ENCODE measurements at places on chromosomes 1 and 21. TPM values are rescaled to one million over a fixed set of nuclear protein-coding genes. Genes with fewer than 3 reads are reported as not detected.

Gene LRIG2
- total RNA-seq = 13.7 TPM

Gene MSH4
- 0.16 TPM for total RNA-seq

Gene FHL3
- total RNA-seq = 144 TPM

Gene CEPT1
- 45.7 TPM for total RNA-seq

Gene ARV1
- total RNA-seq = 63.5 TPM

Gene ADCY10
- total RNA-seq = 0.20 TPM

Gene SMPDL3B
- total RNA-seq = 0.74 TPM

GRCh38 chr1:243470502-243470901 is 214.7 kb downstream of the SDCCAG8 start:
- no peaks in the 10 kb centered on the region for H3K27me3 ChIP-seq
- no peaks in the 10 kb centered on the region for H3K36me3 ChIP-seq
- H3K27ac ChIP-seq = no peak overlapping the region
- no peak for DNase-seq

- no peak overlapping the region for H3K27ac ChIP-seq
- no peaks in the 10 kb centered on the region for H3K36me3 ChIP-seq
- peaks cover 5% of the 10 kb centered on the region for H3K27me3 ChIP-seq
- no peak for DNase-seq
- H3K4me1 ChIP-seq = no peaks in the 10 kb centered on the region
These were observed 42.4 kb downstream of the PATJ start for GRCh38 chr1:61784726-61785125.

DNA sequence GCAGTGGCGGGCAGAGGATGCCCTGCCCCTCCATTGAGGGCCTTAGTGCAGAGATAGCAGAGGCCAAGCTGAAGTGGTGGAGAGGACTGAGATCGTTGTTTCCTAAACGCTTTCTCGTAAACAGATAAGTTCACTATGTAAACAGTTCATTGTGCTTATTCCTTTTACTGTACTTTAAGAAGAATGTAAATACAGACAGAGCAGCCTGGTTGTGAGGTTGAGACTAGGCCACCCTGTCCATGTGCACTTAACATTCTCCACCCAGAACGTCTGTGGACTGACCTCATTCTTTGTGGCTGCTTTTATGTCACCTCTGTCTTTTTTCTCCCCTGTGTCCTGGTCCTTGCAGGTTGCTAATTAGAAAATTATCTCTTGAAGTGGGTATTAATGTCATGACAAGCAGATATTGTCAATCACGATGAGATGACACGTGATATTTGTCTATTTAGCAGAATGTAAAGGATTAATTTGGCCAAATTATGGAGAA is 8.5 kb downstream of the CENPS start:
- H3K36me3 ChIP-seq = no peaks in the 10 kb centered on the region
- no peaks in the 10 kb centered on the region for H3K27me3 ChIP-seq
- DNase-seq = no peak
- H3K4me1 ChIP-seq = no peaks in the 10 kb centered on the region
- H3K4me3 ChIP-seq = no peak overlapping the region
- H3K27ac ChIP-seq = no peak overlapping the region

GRCh38 chr1:68904477-68904876 is 407.6 kb upstream of the DEPDC1 start:
- no peak overlapping the region for H3K4me3 ChIP-seq
- H3K4me1 ChIP-seq = no peaks in the 10 kb centered on the region
- no peaks in the 10 kb centered on the region for H3K36me3 ChIP-seq
- no peak overlapping the region for H3K27ac ChIP-seq
- DNase-seq = no peak

GRCh38 chr1:108560189-108560873 is 431 bp downstream of the EEIG2 start:
- peaks cover 44% of the 10 kb centered on the region for H3K4me1 ChIP-seq
- no peaks in the 10 kb centered on the region for H3K27me3 ChIP-seq
- peak overlapping the region; percentile 78 for H3K27ac ChIP-seq
- peak overlapping the region; percentile 57 for H3K4me3 ChIP-seq
- H3K36me3 ChIP-seq = no peaks in the 10 kb centered on the region

DNA sequence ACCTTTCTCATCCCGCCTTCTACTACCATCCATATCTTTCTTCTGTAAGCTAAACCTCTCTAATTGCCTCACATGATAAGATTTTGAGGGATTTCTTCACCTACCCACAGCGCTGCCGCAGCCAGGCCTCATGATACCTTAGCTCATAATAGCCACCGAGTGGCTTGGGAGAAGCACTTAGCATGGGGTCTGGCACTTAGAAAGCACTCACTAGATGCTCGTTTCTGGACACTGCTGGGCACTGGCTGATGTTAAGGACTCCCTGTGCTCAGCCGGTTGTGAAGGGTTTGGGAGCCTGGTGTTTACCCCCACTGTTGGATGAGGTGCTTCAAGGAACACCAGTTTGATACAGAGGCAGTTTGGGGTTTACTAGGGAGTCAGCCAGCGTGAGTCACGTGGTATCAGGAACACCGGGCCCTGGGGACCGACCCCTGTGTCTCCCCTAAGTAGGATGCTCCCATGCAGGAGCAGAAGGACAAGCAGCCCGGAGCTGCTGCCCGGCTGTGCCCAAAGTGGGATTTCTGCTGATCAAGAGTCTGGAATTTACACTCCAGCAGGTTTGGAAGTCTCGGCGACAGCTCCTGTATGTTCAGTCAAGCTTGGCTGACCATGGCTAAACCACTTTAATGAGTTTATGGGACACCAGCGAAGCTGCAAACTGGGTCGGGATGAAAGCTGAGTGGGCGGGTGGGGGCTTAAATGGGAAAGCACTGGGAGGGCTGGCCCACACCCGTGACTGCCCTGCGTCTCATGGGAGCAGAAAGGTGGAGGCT is 63.3 kb downstream of the GALNT2 start:
- DNase-seq = no peak
- no peak overlapping the region for H3K4me3 ChIP-seq
- peaks cover 16% of the 10 kb centered on the region for H3K36me3 ChIP-seq
- peaks cover 48% of the 10 kb centered on the region for H3K4me1 ChIP-seq

GRCh38 chr1:181075766-181076350 is 12.6 kb upstream of the IER5 start:
- no peaks in the 10 kb centered on the region for H3K4me1 ChIP-seq
- no peak overlapping the region for H3K27ac ChIP-seq
- peaks cover 4% of the 10 kb centered on the region for H3K27me3 ChIP-seq
- no peak overlapping the region for H3K4me3 ChIP-seq
- DNase-seq = no peak

GRCh38 chr1:47675721-47676120 is 237.9 kb downstream of the FOXD2 start:
- no peak overlapping the region for H3K27ac ChIP-seq
- no peak overlapping the region for H3K4me3 ChIP-seq
- DNase-seq = no peak
- H3K36me3 ChIP-seq = no peaks in the 10 kb centered on the region
- H3K27me3 ChIP-seq = peaks cover 47% of the 10 kb centered on the region

DNA sequence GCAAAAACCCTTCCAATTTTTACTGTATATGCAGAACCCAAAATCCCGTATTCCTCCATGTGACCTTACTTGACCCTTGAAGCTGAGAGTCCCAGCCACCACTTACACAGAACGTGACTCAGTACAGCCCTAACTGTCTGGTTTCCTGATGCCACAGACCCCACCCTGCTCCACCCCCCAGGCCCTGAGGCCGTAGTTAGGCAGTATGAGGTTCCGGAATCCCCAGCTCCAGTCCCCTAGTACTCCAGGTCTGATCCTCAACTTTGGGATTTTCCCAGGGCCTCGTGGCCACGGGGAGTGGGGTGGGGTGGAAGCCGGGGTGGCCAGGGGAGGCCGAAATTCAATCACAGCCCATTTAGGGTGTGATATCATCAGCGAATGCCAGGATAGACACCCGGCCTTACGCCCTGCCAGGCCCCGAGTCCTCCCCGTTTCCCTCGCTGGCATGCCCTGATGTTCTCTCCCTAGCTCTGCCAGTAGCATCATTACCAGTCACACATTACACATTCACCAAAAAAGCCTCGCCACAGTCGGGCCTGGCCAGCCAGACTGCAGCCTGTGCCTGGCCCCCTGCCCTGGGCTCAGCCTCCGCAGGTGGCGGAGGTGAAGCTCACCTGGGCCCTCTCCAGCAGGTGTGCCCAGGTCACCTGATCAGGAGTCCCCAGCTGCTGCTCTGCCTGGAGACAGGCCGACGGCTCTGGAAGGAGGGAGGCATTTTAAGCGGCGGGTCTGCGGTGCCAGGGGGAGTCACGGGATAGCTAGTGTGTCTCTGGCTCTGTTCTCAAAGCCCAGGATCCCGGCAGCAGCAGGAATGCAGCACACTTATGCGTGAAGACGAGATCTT is 70.8 kb downstream of the SCCPDH start:
- H3K4me1 ChIP-seq = peaks cover 5% of the 10 kb centered on the region
- peak; percentile 58 for DNase-seq
- H3K27ac ChIP-seq = no peak overlapping the region
- no peak overlapping the region for H3K4me3 ChIP-seq

DNA sequence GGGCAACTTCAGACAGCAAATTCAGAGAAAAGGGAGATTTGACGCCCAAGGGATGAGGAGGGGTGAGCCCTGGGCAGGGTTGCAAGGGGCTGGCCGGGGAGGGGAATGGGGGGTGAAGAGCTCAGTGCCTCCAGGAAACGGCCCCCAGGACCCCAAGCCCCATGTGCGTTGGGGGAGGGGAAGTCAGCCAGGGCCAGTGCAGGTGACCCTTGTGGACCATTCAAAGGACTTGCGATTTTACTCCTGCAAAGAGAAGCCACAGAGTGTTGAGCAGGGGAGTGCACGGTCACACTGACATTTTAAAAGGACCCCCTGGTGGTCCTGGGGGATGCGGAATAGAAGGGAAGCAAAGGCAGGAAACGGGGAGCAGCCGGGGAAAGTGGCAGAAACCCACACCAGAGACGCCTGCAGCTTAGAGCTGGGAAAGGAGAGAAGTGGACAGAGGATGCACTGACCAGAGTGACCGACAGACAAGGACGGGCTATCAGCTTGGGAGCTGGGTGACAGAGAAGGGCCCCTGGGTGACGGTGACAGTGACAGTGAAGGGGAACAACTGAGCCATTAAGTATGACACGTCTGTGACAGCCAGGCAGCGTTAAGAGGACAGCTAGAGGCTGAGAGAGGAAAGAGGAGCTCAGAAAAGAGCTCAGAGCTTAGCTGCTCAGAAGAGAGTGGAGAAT is 54.0 kb upstream of the TMEM51 start:
- H3K36me3 ChIP-seq = no peaks in the 10 kb centered on the region
- H3K27me3 ChIP-seq = peaks cover 16% of the 10 kb centered on the region
- H3K4me3 ChIP-seq = no peak overlapping the region
- H3K27ac ChIP-seq = no peak overlapping the region

DNA sequence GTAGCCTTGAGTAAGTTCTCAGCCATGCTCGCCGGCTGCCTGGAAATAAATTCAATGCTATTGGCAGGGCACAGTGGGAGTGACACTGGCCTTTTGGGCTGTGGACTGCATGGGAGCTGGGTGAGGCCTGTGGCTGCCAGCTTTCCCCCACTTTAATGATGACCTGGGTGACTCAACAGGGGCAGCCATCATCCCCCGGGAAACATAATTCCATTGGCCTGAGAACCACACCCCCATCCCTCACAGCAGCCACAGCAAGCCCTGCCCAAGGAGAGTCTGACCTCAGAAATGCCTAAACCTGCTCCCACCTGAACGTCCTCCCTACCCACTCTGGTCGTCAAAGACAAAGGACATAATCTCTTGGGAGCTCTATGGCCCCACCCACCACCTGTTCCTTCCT is 384.0 kb downstream of the LTN1 start:
- no peak overlapping the region for H3K4me3 ChIP-seq
- H3K27me3 ChIP-seq = no peaks in the 10 kb centered on the region
- H3K36me3 ChIP-seq = no peaks in the 10 kb centered on the region
- no peak for DNase-seq

DNA sequence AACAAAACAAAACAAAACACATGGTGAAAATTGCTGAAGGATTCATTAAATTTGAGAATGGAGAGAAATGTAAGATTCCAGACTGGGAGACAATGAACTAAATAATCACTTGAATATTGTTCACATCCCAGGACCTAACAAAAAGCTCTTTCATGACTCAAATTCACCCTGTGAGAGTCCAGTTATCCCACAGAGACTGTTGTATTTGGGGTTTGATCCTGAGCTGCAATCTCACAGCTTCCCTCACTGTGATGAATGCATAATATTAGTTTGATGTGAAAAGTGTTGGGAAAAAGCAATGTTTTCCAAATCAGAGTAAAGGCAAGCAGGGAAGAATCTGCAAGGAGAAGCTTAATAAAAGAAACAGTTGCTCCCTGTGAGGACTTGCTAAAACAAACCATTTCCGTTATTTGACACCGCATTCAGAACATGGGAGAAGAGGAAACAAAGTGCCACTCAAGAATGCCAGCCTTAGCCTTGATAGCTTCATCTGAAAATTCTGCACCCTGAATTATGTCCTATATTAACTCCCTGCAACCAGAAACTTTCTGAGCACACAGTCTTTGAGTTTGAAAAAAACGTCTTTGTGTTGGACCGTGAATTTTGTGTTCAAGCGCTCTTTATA is 208.8 kb downstream of the DAB1 start:
- H3K27ac ChIP-seq = no peak overlapping the region
- no peak for DNase-seq
- H3K4me3 ChIP-seq = no peak overlapping the region
- H3K4me1 ChIP-seq = peaks cover 7% of the 10 kb centered on the region

GRCh38 chr1:98322966-98323365 is 338.6 kb upstream of the SNX7 start:
- DNase-seq = no peak
- no peaks in the 10 kb centered on the region for H3K36me3 ChIP-seq
- H3K4me3 ChIP-seq = no peak overlapping the region
- H3K27me3 ChIP-seq = no peaks in the 10 kb centered on the region

DNA sequence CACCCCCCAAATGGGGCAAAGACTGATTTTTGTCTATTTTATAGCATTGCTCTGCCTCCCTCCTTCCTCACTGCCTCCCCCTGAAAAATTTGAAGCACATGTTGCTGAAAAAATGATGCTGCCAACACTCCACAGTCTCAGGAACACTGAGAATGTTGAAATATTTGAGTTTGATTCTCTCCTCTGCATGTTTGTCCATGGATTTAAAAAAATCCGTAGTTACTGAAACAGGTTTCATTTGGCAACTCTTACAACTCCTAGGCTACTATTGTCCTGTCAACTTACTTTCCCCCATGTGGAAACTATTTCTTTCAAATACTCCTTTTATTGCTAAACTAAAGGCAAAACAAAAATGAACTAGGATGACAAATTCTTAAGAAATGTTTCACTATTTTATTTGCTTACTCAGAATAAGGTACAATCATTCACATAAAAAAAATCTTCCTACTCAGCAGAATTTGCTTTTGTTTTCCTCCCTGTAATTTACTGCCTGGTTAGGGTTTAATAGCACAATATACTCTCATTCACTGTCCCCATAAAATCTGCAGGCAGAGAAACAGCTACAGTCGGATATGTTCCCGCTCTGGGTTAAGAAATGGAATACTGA is 50.2 kb downstream of the C21orf91 start:
- H3K4me1 ChIP-seq = no peaks in the 10 kb centered on the region
- H3K27me3 ChIP-seq = no peaks in the 10 kb centered on the region
- H3K36me3 ChIP-seq = no peaks in the 10 kb centered on the region
- no peak overlapping the region for H3K4me3 ChIP-seq
- no peak for DNase-seq
